Gastroesophageal sphincter (tissue), 4 donors: ENCODE measurements at places on chromosomes 3 and 15. TPM values are rescaled to one million over a fixed set of nuclear protein-coding genes. Genes with fewer than 3 reads are reported as not detected.
A peak's percentile ranks its signal among the peaks of the same experiment; 100 is the strongest.

MKRN2 gene
- 38.2 TPM for total RNA-seq

AMOTL2 gene
- 110 TPM for total RNA-seq

ENTPD3 gene
- total RNA-seq: 3.3 TPM

ERC2 gene
- total RNA-seq: 0.81 TPM

XCR1 gene
- 0.04 TPM for total RNA-seq

DNA sequence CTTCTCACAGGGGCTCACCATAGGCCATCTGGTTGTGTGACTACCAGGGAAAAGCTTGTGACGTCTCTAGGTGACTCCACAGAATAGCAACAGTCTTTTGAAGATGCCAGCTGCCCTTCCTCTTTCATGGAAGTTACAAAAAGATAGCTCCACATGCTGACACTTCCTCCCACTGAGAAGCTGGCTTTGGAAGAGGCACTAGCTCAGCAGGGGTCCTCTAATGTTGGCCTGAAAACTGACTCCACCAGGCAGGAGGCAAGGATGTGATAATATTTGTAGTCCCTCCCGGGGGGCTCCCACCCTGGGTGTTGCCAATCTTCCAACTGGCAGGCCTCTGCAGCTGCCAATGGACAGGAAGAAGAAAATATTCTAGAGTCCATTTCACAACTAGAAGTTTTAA lies 343.5 kb downstream of the NEK10 start:
- no peak for ATAC-seq
- no peaks in the 10 kb centered on the region for H3K4me1 ChIP-seq
- no peak overlapping the region for H3K4me3 ChIP-seq
- H3K36me3 ChIP-seq: no peaks in the 10 kb centered on the region
- no peak overlapping the region for H3K27ac ChIP-seq
- H3K27me3 ChIP-seq: no peaks in the 10 kb centered on the region

DNA sequence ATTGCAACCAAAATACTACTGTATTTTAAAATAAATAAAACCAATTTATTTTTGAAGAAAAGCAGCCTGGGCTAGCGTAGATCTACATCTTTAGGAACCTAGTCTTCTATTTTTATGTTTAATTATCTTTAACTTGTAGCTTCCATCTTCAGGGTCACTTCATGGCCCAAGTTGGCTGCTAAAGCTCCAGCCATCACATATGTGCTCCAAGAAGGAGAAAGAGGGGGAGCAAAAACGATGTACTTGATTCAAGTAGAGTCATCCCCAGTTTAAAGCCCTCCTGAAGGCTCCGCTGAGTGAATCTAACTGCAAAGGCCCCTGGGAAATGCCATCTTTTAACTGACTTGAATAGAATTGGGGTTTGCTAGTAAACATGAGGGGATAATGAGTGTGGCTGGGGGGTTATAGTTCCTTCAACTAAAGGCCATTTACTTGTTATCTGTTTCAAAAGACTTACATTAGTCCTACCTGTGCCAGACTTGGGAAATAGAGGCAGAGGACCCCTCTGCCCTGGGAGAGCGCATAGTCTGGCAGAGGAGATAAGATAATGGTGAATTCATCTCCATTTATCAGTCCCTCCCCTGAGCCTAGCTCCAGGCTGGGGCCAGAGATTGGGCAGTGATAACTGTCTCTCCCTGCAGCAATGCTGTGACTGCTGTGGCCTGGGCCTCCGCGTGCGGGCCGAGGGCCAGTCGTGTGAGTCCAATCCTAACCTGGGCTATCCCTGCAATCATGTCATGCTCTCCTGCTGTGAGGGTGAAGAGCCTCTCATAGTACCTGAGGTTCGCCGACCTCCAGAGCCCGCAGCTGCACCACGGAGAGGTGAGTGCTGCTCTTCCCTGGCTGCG lies 64.6 kb downstream of the FBLN2 start:
- ATAC-seq: no peak
- peaks cover 37% of the 10 kb centered on the region for H3K36me3 ChIP-seq
- no peaks in the 10 kb centered on the region for H3K4me1 ChIP-seq
- no peak overlapping the region for H3K4me3 ChIP-seq
- peak overlapping the region; percentile 37 for H3K27ac ChIP-seq

- no peaks in the 10 kb centered on the region for H3K27me3 ChIP-seq
- no peak for ATAC-seq
- no peak overlapping the region for H3K4me3 ChIP-seq
- H3K4me1 ChIP-seq: no peaks in the 10 kb centered on the region
Observed at GRCh38 chr3:25354071-25354470, 74.0 kb upstream of the RARB start.

- no peak overlapping the region for H3K27ac ChIP-seq
- no peaks in the 10 kb centered on the region for H3K36me3 ChIP-seq
- no peak for ATAC-seq
Observed at GRCh38 chr3:50177346-50177745, 14.1 kb upstream of the GNAT1 start.

DNA sequence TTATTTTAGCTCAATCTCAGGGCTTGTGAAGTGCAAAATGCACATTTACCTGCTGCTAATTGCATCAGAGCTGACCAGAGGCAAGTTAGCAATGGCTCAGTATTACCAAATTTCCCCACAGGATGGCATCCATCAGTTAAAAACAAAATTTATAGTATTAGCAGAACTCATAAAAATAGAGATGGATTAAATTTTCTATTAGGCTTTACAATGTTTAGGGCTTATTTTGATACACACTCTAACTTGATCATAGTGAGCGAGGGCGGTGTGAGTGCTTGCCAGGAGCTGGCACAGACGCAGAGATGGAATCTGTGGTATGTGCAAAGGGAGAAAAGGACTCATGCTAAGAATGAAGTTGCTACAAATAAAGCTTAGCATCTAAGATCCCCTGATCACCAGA lies 241.0 kb downstream of the NSUN3 start:
- no peak overlapping the region for H3K4me3 ChIP-seq
- no peaks in the 10 kb centered on the region for H3K36me3 ChIP-seq
- no peak for ATAC-seq

DNA sequence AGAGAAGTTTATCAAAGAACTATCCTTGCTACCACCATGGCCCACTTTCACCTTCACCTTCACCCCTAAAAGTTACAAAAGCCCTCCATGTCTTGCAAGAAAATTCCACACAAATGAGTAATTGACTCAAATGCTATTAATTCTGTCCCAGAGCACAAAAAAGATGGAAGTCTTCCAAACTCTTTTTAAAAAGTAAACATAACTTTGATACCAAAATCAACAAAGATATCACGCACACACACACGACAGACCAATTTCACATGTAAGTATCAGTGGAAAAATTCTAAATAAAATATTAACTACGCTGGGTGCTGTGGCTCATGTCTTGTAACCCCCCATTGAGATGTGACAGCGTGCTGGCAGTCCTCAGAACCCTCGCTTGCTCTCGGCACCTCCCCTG lies 1.1 kb upstream of the MCCC1 start:
- H3K36me3 ChIP-seq: no peaks in the 10 kb centered on the region
- H3K27ac ChIP-seq: peak overlapping the region; percentile 90
- no peak for ATAC-seq
- no peak overlapping the region for H3K4me3 ChIP-seq
- no peaks in the 10 kb centered on the region for H3K4me1 ChIP-seq

DNA sequence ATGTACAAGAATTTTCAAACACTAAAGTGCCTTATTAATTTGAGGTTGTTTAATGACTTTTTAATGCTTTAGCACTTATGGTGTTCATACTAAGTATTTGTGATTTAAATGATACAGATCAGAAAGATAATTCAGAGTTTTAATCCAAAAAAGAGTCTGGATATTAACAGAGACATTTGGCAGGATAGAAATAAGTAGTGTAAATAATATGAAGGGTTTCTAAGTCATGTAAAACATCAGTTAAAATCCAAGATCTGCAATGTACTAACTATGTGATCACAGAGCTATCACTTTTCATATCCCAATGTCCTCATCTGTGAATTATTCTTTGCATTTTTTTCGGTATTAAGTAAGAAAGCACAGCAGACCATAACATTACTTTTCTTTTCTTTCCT lies 62.9 kb downstream of the CD200 start:
- no peaks in the 10 kb centered on the region for H3K27me3 ChIP-seq
- H3K4me3 ChIP-seq: no peak overlapping the region
- H3K4me1 ChIP-seq: peaks cover 8% of the 10 kb centered on the region
- no peak overlapping the region for H3K27ac ChIP-seq

GRCh38 chr15:90873998-90874605 lies 5.7 kb downstream of the FURIN start:
- ATAC-seq: no peak
- peak overlapping the region; percentile 99 for H3K4me3 ChIP-seq
- peaks cover 40% of the 10 kb centered on the region for H3K36me3 ChIP-seq
- H3K4me1 ChIP-seq: peaks cover 36% of the 10 kb centered on the region
- H3K27ac ChIP-seq: no peak overlapping the region

- H3K36me3 ChIP-seq: no peaks in the 10 kb centered on the region
- H3K4me1 ChIP-seq: no peaks in the 10 kb centered on the region
- H3K27me3 ChIP-seq: peaks cover 7% of the 10 kb centered on the region
- H3K27ac ChIP-seq: no peak overlapping the region
Observed at GRCh38 chr3:10848261-10848660, 32.2 kb downstream of the SLC6A11 start.

DNA sequence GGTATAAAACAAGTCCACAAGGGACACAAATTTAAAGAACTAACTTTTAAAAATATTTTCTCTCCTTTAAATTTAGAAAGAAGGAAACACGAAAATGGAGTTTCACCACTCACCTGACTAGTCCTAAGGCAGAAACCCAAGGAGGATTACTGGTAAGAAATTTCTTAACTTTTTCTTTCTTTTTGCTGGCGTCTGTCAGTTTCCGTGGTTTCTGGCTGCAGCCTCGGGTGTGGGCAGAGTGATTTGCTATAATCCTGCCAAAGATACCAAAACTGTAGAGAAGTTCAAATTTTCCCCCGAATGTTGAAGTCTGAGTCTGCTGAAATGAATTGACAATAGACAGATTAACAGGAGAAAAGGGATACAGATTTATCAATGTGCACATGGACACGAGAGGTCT lies 843.6 kb upstream of the ALCAM start:
- no peak overlapping the region for H3K4me3 ChIP-seq
- H3K4me1 ChIP-seq: no peaks in the 10 kb centered on the region
- H3K36me3 ChIP-seq: no peaks in the 10 kb centered on the region
- H3K27me3 ChIP-seq: no peaks in the 10 kb centered on the region
- no peak overlapping the region for H3K27ac ChIP-seq

DNA sequence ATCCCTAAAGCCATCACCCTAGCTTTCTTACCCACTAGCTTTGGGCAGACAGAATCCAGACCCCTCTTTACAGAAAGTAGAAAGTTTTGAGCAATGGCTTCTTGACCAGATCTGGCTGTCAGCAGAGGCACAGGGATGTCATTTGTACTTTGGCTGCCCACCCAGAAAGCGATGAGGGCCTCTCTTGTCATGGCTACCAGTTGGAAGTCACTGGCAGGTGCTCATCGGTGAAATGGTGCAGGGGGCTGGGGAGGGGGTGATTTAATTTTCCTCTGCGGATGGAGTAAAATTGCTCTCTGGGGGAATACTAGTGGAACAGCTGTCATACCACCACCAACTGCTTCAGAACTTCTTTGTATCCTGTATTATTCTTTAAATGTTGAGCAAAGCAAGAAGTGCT lies 393.7 kb downstream of the LSAMP start:
- no peak overlapping the region for H3K27ac ChIP-seq
- H3K27me3 ChIP-seq: no peaks in the 10 kb centered on the region
- H3K4me3 ChIP-seq: no peak overlapping the region
- ATAC-seq: no peak
- no peaks in the 10 kb centered on the region for H3K36me3 ChIP-seq

GRCh38 chr15:60118146-60118545 lies 114.0 kb downstream of the FOXB1 start:
- H3K27ac ChIP-seq: no peak overlapping the region
- no peak for ATAC-seq
- no peak overlapping the region for H3K4me3 ChIP-seq
- no peaks in the 10 kb centered on the region for H3K36me3 ChIP-seq

- no peak for ATAC-seq
- peak overlapping the region; percentile 77 for H3K27ac ChIP-seq
- H3K4me3 ChIP-seq: peak overlapping the region; percentile 48
- no peaks in the 10 kb centered on the region for H3K36me3 ChIP-seq
- H3K4me1 ChIP-seq: peaks cover 6% of the 10 kb centered on the region
Observed at GRCh38 chr15:76337696-76338485, 1.3 kb downstream of the ISL2 start.

DNA sequence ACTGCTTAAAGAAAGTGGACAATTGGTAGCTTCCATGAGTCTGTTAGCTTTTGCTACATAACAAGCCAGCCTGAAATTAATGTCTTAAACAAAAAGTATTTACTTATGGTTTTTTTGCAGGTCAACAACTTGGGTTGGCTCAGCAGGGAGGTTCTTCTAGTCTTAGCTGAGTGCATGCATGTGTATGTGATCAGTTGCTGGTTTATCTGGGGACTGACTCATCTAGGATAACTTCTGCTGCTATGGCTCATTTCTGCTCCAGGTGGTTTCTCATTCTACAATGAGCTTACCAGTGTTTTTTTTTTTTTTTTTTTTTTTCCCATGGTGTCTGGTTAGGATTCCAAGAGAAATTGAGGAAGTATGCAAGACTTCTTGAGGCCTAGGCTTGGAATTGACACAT lies 244.7 kb downstream of the NSUN3 start:
- no peak for ATAC-seq
- no peak overlapping the region for H3K27ac ChIP-seq
- no peaks in the 10 kb centered on the region for H3K36me3 ChIP-seq
- no peaks in the 10 kb centered on the region for H3K27me3 ChIP-seq

DNA sequence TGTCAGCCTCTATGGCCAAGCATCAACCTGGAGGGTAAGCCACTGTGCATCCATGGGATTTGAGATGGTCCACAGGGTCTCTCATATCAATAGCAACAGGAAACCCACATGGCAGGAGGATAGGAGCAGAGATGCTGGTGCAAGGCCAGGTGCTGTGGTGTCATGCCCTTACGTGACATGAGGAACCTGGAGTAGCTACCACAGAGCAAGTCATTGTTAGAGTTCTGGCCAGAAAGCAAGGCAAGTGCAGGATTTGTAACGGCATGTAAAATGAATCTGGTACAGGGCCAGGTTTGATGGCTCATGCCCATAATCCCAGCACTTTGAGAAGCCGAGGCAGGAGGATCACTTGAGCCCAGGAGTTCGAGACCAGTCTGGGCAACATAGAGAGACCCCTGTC lies 14.8 kb upstream of the ZNF774 start:
- H3K4me3 ChIP-seq: no peak overlapping the region
- no peaks in the 10 kb centered on the region for H3K36me3 ChIP-seq
- no peaks in the 10 kb centered on the region for H3K27me3 ChIP-seq
- no peak for ATAC-seq
- H3K27ac ChIP-seq: no peak overlapping the region

DNA sequence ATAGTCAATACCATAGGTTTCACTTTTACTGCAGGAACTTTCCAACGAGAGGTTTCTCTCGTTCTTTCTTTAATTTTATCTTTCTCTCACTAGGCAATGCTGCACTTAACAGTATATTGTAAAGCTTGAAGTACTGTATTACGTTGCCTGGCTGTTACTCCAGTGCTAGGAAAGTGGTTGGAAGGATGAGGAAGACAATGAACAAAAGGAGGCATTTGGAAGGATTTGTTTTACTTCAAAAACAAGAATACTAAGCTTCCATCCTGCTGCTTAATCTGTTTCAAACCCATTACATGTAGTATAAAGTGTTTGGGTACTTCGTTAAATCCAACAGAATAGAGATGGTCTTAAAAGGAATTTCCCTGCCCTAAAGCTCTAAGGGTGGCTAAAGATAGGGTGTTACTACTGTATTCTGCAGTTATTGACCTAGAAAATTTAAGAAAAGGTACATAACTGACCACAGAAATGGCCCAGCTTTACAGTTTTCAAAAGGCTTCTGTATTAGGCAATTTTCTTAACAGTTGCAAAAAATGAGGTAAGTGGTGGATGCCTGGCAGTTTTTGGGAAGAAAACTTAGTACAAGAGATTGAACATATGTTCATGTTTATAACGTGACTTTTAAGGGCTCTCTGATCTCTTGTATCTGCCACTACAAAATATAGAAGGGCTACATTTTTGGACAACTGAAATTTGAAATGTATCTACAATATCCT lies 785 bp upstream of the IFT57 start:
- ATAC-seq: peak; percentile 2
- H3K27me3 ChIP-seq: no peaks in the 10 kb centered on the region
- peaks cover 7% of the 10 kb centered on the region for H3K4me1 ChIP-seq
